T-helper 22 cell (primary cell): ENCODE measurements at places on chromosomes 2 and 18.
A peak's percentile ranks its signal among the peaks of the same experiment; 100 is the strongest.

DNA sequence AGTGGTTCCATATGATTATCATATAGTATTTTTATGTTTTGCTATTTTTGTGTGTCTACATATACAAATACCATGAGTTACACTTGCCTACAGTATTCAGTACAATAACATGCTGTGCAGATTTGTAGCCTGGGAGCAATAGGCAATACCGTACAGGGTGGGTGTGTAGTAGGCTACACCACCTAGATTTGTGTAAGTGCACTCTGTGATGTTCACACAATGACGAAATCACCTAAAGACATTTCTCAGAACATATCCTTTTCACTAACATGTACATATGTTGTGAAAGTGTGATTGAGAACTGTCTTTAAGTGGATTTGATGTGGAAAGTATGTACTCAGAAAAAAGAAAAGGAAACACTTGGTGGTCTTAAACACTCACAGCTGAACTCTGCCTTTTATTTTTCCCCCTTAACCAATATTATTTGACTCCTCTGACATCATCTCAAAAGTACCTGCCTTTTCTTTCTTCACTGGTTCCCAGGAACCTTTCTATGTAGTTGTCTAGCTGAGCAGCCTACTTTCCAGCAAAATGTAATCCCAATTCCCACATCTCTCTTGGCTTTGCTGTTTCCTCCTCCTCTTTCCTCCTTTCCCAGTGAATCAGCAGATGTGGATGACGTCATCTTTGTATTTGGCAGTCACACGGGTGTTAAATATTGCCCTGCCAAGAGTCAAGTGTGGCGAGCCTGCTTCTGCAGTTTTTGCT, 47.7 kb downstream of the OSBPL6 start:
- DNase-seq = no peak

DNA sequence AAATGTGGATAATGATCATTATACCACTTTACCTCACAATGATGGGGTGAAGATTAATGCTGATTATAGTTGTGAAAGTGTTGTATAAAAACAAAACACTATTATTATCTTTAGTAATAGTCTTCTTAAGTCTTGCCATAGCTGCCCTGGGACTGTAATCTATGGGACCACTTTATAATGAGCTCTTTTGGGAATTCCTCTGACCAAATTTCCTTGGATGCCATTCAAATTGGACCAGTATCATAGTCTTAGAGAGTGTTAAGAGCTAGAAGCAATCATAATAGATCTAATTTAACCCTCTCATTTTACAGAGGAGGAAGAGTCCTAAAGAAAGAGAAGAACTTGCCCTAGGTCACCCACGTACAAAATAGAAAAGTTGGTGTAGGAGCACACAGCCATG, 457.7 kb upstream of the SLC14A2 start:
- no peak for DNase-seq

- DNase-seq = no peak
These were observed 111.2 kb upstream of the CD226 start for GRCh38 chr18:70058916-70059315.

GRCh38 chr2:65024149-65024829, 31.9 kb upstream of the CEP68 start:
- no peak for DNase-seq

- DNase-seq = no peak
These were observed 979 bp downstream of the LONRF2 start for GRCh38 chr2:100321179-100321865.

- no peak for DNase-seq
These were observed 9.7 kb downstream of the LMAN2L start for GRCh38 chr2:96730212-96730611.

GRCh38 chr2:122800781-122801180, 1045.3 kb downstream of the TSN start:
- DNase-seq = no peak

DNA sequence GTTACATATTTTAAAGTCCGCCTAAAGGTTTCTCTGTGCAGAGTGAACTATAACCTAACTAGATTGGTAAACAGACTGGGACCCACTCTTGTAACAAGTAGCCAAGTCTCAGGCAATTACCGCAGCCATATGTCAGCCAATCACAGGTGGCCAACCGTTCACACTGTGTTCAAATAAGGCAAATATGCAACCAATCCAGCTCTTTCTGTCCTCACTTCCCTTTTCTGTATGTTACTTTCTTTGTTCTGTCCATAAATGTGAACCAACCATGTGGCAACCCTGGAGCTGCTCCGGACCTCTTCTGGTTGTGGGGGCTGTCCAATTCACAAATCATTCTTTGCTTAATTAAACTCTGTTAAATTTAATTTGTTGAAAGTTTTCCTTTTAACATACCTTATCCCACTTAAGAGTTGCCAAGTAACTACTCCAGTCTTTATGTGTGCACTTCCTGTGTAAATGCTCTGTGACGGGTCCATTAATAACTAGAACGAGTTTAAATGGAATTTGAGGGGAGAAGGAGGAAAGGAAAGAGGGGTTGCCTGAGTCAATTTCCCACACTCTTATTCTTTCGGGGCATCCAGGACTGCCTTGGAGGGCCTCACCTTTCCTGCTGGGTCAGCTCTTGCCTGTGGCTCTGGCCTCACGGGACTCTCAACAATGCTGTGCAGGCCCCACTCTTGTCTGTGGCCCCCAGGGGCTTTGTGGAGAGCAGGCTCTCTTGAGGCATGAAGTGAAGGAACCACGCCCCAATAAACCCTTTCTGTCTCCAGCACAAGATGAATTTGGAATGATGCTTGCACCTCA, 6.6 kb upstream of the RPL37A start:
- DNase-seq = no peak

GRCh38 chr2:102686479-102687439, 67.4 kb downstream of the SLC9A2 start:
- DNase-seq = no peak

DNA sequence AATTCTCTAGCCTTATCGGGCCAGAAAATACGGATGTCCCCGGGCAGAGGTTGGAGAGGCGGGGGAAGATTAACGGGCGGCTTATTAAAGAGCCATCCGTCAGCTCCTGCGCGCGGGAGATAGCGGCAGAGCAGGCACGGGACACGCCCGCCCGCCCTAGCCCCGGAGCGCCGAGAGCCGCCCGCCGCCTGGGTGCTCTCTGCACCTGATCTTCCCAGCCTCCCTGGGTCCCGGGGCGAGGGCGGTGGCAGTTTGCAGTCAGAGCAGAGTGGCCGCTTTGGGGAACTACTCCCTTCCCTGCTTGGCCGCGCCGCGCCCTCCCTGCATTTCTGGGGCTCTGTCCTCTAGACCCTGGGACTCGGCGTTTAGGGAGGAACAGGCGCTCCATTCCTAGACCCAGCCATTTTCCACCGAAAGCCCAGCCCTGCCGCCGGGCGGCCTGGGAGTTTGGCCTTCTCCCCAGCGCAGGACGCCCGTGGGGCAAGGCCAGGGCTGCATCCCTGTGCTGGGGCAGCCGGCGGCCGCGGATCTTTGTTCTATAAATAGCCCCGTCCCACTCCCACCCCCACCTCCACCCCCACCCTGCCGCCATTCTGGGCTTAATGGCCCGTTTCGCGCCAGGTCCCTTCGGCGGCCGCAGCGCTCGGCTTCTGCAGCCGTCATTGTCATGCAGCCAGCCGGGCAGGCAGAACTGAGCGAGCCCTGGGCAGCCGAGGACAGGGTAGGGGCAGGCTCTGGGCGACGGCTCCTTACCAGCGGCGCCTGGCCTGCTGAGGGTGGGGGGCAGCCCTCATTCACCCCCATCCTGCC, 6.6 kb downstream of the GAD1 start:
- DNase-seq = no peak

- no peak for DNase-seq
These were observed 46.0 kb downstream of the CCDC195 start for GRCh38 chr2:224670203-224670602.

GRCh38 chr2:190407662-190408537, at the start of gene MFSD6:
Gene MFSD6, plus strand, starts transcription at chr2:190408355. Its CDS starts 27,675 bp downstream, at chr2:190436030.
- DNase-seq = peak; percentile 50

- DNase-seq = no peak
These were observed 289.5 kb downstream of the CDCA7 start for GRCh38 chr2:173644146-173644545.

- DNase-seq = no peak
These were observed 24.2 kb downstream of the XDH start for GRCh38 chr2:31390324-31390723.

GRCh38 chr2:38148501-38148900, 72.5 kb upstream of the CYP1B1 start:
- no peak for DNase-seq

DNA sequence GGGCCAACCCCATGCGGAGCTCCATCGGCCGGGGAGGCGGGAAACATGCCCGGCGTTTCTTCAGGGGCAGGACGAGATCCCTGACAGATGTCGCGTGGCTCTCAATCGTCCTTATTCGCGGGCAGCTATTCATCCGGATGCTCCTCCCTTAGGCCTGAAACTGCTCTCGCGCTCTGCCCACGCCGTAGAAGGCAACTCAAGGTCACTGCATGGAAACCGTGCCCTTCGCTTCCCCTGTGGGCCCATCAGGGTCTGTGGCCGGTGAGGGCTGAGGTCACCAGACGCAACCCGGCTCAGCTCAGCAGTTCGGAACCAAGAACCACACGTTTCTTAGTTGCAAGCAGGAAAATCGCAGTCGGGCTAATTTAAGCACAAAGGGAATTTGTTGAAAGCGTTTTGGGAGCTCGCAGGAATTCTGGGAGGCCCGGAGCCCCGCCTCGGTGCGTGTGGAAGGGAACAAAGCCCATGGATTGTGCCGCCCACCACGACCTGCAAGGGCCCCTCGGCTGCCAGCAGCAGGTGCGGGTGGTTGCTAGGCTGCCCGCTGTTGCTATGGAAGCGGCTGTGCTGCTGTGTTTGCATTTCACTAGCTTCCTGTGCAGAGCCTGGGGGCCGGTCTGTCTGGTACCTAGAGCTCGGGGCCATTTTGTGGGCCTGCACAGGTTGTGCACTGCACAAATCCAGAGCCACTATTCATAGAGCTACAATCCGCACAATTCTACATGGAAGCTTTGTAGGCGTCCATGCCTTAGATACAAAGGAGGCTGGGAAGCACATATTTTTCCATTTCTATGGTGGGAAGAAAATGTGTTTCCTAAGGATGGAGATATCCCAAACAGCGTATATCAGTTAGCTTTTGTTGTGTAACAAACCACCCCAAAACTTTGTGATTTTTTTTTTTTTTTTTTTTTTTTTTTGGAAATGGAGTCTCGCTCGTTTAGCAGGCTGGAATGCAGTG, 6.0 kb upstream of the ALLC start:
- peak; percentile 44 for DNase-seq

DNA sequence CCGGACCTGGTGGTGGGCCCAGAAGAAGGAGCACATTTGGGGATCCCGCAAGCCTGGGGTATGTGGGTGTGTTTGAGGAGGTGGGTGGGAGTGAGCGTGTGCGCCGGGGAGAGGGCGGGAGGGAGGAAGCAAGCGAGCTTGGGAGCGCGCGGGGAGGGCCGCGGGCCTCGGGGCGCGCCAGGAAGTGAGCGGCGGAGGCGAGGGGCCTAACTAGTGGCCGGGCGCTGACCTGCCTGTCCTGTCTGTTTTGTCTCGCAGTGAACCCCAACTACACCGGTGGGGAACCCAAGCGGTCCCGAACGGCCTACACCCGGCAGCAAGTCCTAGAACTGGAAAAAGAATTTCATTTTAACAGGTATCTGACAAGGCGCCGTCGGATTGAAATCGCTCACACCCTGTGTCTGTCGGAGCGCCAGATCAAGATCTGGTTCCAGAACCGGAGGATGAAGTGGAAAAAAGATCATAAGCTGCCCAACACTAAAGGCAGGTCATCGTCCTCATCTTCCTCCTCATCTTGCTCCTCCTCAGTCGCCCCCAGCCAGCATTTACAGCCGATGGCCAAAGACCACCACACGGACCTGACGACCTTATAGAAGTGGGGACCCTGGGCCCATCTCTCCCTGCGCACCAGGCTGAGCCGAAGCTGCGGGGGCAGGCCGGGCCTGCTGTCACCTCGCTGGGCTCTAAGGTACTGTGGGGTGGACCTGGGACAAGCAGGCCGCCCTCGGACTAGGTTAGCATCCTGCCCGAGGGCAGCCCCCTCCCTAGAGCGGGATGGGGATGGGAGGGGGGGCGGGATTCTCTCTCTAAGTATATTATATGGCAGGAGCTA, 1.2 kb downstream of the HOXD4 start:
- no peak for DNase-seq

GRCh38 chr18:31490387-31490786, 7.6 kb upstream of the DSG2 start:
- no peak for DNase-seq

DNA sequence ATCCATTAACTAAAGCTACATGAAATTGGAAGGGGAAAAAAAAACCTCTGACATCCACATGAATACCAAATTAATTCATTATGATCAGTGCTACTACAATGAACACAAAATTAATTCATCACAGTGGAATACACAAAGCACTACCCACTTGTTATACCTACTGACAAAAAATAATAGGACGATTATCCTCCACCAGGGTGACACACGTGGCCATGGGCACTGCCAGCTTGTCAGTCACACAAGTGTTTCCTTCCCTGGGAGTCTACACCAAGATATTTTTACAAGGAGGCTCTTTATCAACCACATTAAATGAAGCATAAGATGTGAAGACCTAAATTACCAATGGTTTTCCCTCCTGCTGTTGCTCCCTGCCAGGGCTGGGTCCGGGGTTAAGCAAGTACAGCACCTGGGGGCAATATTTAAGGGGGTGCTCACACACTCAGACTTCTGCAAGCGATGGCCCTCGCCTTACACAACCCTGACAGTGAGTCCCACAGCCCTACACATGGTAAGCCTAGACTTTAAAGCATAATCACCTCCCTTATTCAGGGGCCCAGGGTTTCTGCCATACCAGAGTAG, 90.1 kb downstream of the TCF4 start:
- no peak for DNase-seq

- DNase-seq = no peak
These were observed 15.7 kb upstream of the ACVR2A start for GRCh38 chr2:147829106-147829505.

GRCh38 chr2:240420206-240421104, 15.0 kb upstream of the GPC1 start:
- DNase-seq = no peak

DNA sequence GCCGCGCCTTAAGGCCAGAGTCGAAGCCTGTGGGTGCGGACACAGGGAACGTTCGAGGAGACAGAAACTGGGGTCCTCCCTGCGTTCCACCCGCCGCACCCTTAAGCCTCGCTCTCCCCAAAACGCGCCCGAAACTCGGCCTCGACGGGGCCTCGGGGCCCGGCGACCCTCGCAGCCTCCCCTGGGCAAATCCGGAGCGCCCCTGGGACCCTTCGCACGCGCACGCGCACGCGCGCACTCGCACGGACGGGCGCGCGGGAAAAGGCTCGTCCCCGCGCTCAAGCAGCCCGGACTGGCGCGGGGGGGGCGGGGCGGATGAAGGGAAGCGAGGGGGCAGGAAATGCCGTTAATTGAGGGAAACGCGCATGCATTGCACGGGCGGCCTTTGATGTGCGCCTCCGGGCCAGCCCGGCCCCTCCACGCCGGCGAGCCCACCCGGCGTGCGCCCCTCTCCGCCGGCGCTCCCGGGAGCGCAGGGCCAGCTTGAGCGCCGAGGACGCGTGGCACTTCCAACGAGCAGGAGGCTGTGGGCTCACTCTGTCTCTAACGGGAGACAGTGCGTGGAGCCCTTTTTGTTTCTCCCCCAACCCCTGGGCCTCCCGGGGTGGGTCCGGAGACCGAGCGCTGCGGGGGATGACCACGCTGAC, 5.4 kb upstream of the SALL3 start:
- DNase-seq = no peak
